Activated T-helper 1 cell treated with anti-CD3 and anti-CD28 coated beads, Interleukin-12 subunit alpha, Interleukin-12 subunit beta, Interleukin-2, Interleukin-4 antibody, amounts not matched to agents 30 ng/mL and 10 ng/mL and 1 ng/mL, durations not matched to agents 14 hours and 24 hours and 36 hours (primary cell): ENCODE measurements at places on chromosomes 4 and X.

DNA sequence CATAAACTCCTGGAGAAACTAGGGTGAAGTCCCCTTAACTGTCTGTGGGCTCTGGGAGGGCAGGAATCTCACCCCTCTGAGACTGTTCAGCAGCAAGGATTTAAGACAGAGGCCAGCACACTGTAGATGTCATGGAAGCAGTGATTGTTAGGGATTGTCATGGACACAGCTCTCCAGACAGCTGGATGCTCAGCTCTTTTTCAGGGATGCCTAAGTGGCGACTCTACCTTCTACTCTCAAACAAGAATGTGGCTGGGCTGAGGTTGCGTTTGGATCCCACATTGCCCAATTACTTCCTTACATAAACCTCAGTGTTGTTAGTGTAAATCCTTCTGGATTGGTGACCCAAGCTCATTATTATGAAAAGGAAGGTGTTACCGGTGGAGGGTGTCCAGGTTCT is 291.9 kb upstream of the VCX3A start:
- H3K4me1 ChIP-seq: no peaks in the 10 kb centered on the region
- no peak overlapping the region for H3K27ac ChIP-seq
- no peak overlapping the region for H3K4me3 ChIP-seq
- DNase-seq: no peak
- no peaks in the 10 kb centered on the region for H3K27me3 ChIP-seq
- no peaks in the 10 kb centered on the region for H3K36me3 ChIP-seq

DNA sequence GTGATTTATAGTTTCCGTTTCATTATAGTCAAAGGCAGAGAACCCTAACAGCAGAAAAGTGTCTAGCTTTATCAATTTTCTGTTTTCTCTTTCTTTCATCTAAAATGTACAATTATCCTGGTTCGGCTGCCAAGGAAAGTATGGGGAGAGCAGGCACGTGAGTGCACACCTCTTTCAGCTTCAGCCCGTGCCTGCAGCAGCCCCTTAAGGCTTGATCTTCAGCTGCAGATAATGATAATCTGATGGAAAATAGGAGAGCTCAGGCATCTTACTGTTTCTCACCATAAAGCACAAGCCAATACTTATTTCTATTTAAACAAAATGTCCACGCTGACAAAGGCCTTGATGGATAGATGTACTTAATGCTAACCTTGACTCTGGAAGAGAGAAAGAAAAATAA is 334.4 kb downstream of the UNC5C start:
- H3K36me3 ChIP-seq: no peaks in the 10 kb centered on the region
- no peak for DNase-seq
- no peak overlapping the region for H3K4me3 ChIP-seq
- no peak overlapping the region for H3K27ac ChIP-seq

- DNase-seq: no peak
- H3K4me1 ChIP-seq: peaks cover 5% of the 10 kb centered on the region
- H3K27me3 ChIP-seq: peaks cover 2% of the 10 kb centered on the region
- H3K36me3 ChIP-seq: no peaks in the 10 kb centered on the region
- no peak overlapping the region for H3K27ac ChIP-seq
- H3K4me3 ChIP-seq: no peak overlapping the region
Observed at GRCh38 chrX:135168486-135168885, 2.7 kb downstream of the CT55 start.

GRCh38 chr4:88940506-88940905 is 116.5 kb downstream of the FAM13A start:
- no peak for DNase-seq
- H3K4me1 ChIP-seq: peaks cover 19% of the 10 kb centered on the region
- no peak overlapping the region for H3K27ac ChIP-seq
- peak overlapping the region; percentile 22 for H3K4me3 ChIP-seq

GRCh38 chr4:76381986-76382385 is 39.0 kb downstream of the CCDC158 start:
- no peak overlapping the region for H3K27ac ChIP-seq
- H3K27me3 ChIP-seq: peaks cover 13% of the 10 kb centered on the region
- no peaks in the 10 kb centered on the region for H3K4me1 ChIP-seq
- no peak overlapping the region for H3K4me3 ChIP-seq
- H3K36me3 ChIP-seq: no peaks in the 10 kb centered on the region

DNA sequence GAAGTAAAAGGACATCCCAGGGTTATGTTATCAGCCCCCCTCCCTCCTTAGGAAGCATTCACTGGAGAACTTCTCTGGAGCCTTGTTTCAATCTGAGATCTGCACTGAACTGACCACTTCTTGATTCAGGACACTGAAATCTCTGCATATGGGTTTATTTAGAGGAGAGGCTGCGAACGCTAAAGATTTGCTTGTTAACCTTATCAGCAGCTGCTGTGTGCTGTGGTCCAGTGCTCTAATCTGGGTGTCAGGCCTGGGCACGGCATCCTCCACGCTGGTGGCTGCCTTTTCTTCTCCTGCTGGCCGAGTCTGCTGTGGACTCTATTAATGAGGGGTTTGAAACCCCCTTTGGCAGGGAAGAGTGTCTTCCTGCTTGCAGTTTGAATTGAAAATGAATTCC is 1094.7 kb upstream of the TENM3 start:
- H3K27me3 ChIP-seq: no peaks in the 10 kb centered on the region
- no peak overlapping the region for H3K27ac ChIP-seq
- no peaks in the 10 kb centered on the region for H3K4me1 ChIP-seq
- no peak overlapping the region for H3K4me3 ChIP-seq
- H3K36me3 ChIP-seq: no peaks in the 10 kb centered on the region

- H3K36me3 ChIP-seq: no peaks in the 10 kb centered on the region
- H3K27ac ChIP-seq: no peak overlapping the region
- no peaks in the 10 kb centered on the region for H3K27me3 ChIP-seq
- no peak overlapping the region for H3K4me3 ChIP-seq
- no peaks in the 10 kb centered on the region for H3K4me1 ChIP-seq
Observed at GRCh38 chrX:123846577-123847038, 13.2 kb upstream of the XIAP start.
